ENCODE measurements at places on chromosomes 3 and 15.

DNA sequence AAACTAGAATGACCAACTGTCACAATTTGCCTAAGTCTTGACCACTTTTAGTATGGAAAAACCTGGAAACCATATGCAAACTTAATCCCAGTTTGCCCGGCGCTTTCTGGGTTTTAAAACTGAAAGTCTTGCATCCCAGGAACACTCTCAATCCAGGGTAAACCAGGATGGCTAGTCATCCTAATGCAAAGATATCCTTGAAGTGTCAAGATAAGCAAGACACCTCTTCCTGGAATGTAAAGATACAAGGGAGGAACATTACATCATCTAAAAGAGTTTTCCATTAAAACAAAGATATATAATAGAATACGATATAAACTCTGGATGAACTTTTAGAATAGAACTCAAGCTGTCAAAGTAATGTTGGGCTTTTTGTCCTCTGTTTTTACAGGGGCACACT lies 188.5 kb downstream of the MAGI1 start:
- DNase-seq, result no peak

DNA sequence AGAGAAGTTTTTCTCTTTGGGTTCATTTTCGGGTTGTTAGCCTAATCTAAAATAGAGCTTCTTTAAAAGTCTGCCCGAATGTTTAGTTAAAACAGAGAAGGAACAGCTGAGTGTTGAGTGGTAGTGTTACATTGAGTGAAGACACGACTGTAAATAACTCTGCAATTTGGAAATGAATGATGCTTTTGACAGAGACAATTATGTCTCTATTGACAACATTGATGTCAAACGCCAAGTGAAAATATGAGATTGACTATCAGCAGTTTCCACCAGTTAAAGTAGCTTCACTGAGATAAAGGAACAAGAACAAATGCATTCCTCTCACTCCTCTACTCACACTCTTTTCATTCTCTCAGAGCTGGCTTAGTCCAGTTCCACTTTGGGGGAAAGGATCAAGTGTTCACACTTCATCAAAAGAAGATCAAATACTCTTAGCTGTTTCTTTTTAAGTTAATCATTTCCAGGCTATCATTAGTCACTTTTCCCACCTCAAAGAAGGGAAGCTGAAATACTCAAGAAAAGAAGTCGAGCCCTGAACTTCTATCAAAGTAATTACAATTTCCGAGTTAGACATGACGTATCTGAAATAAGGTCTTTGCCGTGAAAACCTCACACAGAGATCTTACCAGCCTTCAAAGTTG lies 399.1 kb upstream of the DPH6 start:
- no peak for DNase-seq

GRCh38 chr3:60176614-60177013 lies 1074.6 kb downstream of the FHIT start:
- DNase-seq, result no peak

DNA sequence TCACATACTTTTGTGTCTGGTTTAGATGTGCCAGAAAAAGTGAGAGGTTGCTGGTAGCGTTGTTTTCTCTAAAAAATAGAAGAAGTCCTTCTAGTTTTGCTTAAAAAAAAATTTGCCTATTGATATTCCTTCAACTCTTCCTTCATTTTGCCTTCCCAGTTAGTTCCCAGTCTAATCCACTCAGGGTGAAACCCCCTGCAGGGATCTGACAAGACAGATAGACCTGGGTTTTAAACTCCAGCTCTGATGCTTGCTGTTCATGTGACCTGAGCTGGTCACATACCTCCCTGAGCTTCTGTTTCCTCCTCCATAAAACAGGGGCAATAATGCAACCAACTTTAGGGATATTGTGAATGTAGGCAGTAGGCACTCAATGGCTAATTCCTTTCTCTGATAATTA lies 18.6 kb upstream of the KCTD6 start:
- no peak for DNase-seq

- no peak for DNase-seq
Measured at GRCh38 chr3:42638339-42638842, 15.1 kb upstream of the ZBTB47 start.

GRCh38 chr15:99341786-99342185 lies 90.5 kb downstream of the LRRC28 start:
- no peak for DNase-seq

- no peak for DNase-seq
Measured at GRCh38 chr3:113223475-113224281, 12.3 kb downstream of the BOC start.

DNA sequence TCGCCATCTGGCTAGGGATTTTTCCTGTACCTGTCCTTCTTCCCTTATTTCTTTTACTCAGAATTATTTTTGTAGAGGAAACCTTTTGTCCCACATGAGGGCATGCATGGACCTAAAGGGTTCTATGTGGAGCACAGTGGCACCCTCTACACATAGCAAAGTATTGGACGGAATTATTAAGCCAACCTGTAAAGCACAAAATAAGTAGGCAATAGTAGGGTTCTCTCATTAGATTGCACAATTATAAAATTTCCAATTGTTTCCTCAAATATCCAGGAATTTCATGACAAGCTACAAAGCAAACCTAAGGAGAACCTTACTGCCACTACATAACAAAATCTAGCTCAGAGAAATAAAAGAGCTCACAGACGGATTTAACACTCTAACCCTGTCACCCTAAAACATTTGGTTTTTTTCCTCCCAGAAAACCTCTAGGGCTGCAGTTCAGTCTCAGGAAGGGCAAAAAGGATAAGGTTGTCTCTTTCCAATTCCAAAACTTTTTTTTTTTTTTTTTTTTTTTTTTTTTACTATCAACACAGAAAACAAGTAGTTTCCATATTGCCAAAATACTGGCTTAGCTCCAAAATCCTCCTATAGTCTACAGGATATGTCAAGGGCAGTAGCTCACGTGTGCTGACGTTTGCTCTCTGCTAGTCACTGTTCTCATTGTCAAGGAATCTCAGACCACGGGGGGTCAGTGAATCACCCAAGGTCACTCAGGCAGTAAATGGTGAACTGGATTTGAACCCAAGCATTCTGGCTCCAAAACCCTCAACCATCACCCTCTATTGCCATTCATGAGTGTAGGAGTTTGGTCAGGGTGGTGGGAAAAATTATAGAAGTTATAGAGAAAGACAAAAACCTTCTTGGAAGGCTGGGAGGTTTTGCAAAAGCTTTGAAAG lies 52.3 kb downstream of the NCEH1 start:
- DNase-seq, result no peak

GRCh38 chr3:143135150-143135549 lies 15.6 kb downstream of the CHST2 start:
- DNase-seq, result no peak

DNA sequence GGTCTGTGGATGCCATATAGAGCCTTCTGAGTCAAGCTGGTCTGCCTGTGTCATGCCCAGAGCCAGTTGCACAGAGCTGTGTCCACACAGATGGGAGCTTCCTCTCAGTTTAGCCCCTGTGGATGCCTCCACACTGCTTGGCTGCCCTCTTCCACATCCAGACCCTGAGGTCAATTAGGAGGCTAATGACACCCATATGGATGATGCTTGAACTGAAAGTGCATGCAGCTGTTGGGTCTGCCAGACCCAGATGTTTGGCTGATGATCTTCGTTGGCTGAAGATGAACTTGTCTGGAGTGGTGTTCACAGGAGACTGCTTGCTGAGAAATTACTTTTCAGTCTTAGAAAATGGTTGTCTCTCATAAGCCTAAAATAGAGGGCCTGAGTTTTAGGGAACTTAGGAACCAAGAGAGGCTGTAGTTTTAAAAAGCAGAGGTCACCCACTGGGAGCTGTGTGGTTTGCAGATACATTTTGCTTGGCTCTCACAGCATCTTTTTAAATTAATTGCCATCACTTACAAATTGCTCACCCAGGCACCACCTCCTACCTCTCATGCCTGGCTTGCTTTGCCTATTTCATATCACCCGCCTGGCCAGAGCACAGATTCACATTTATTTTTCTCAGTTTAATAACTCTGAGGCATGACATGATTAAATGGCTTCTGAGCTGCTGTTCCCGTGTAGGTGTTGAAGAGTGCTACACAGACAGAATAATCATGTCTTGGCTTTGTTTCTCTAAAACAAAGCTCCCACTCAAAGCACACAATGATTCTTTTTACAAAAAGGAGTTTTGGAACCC lies 176.1 kb downstream of the MINAR1 start:
- DNase-seq, result no peak

DNA sequence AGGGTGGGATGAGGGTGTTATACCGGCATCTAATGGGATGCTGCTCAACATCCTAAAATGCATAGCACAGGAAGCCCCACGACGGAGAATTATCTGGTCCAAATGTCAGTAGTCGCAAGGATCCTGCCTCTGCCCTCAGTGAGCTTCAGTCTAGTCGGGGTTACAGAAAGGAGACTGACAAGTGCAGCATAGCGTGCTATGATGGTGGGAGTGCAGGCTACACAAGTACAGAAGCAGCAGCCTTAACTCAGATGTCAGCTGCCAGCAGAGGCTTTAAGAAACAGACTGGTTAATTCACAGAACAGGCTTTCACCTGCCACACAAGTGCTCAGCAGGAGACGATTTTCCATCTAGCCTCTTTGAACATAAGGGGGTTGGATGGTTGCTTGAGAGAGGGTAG lies 6.9 kb downstream of the LRRN1 start:
- DNase-seq, result no peak

GRCh38 chr3:22836131-22836530 lies 367.0 kb upstream of the UBE2E2 start:
- no peak for DNase-seq

DNA sequence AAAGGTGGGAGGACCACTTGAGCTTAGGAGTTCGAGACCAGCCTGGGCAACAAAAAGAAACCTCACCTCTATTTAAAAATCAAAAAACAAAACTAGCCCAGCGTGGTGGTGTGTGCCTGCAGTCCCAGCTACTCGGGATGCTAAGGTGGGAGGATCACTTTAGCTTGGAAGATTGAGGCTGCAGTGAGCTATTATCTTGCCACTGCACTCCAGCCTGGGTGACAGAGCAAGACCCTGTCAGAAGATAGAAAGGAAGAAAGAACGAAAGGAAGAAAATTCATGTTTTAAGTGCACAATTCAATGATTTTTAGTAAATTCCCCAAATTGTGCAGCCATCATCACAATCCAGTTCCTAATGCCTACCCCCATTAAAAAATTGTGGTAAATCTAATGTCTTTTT lies 7.8 kb downstream of the FSD2 start:
- no peak for DNase-seq
